Vagina (tissue), 2 donors: ENCODE measurements at places on chromosomes 12 and 14. TPM values are rescaled to one million over a fixed set of nuclear protein-coding genes. Genes with fewer than 3 reads are reported as not detected.
A peak's percentile ranks its signal among the peaks of the same experiment; 100 is the strongest.

The STON2 gene
- total RNA-seq: 39.8 TPM

GRCh38 chr14:50871914-50872732 is at the start of gene ABHD12B:
Gene ABHD12B, plus strand, starts transcription at chr14:50872053. Its CDS starts 122 bp downstream, at chr14:50872175.
- no peak for DNase-seq
- H3K4me3 ChIP-seq: no peak within 1 kb of the TSS
- H3K36me3 ChIP-seq: no peaks in the 10 kb centered on the region
- H3K4me1 ChIP-seq: no peaks in the 10 kb centered on the region
- no peak within 1 kb of the TSS for H3K27ac ChIP-seq
- H3K27me3 ChIP-seq: no peaks in the 10 kb centered on the region

GRCh38 chr12:13282861-13283260 is 86.3 kb downstream of the EMP1 start:
- H3K4me1 ChIP-seq: no peaks in the 10 kb centered on the region
- DNase-seq: no peak
- H3K4me3 ChIP-seq: no peak overlapping the region

The INHBC gene
- not detected for total RNA-seq

- peak overlapping the region; percentile 68 for H3K4me3 ChIP-seq
- H3K36me3 ChIP-seq: no peaks in the 10 kb centered on the region
- H3K27me3 ChIP-seq: no peaks in the 10 kb centered on the region
- H3K27ac ChIP-seq: peak overlapping the region; percentile 84
- DNase-seq: no peak
These were observed 1.1 kb downstream of the MLXIP start for GRCh38 chr12:122079532-122080081.

GRCh38 chr12:27083861-27084394 is 1.6 kb upstream of the C12orf71 start:
- no peak overlapping the region for H3K27ac ChIP-seq
- H3K4me3 ChIP-seq: no peak overlapping the region
- no peaks in the 10 kb centered on the region for H3K36me3 ChIP-seq
- H3K4me1 ChIP-seq: peaks cover 10% of the 10 kb centered on the region
- H3K27me3 ChIP-seq: no peaks in the 10 kb centered on the region

DNA sequence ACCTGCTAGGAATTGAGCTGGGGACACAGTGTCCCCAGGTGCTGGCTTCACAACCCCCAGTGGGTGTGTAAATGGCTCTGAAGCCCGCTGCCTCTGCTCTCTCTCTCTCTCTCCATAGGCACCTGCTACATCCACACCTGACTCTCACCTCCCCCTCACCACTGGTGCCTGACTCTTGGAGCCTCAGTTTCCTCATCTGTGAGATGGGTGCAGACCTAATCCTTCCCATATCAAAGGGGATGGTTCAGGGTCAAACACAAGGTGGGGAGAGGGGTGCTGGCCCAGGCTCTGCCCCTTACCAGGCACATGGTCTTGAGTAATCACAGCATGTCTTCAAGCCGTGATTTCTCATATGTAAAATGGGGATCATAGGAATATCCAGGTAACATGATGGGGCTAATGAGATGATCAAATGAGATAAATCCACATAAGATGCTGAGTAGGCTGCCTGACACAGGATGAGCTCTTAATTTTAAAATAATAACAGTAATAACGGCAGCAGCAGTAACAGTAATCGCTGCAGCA is 37.6 kb downstream of the TESC start:
- no peak for DNase-seq
- H3K27ac ChIP-seq: no peak overlapping the region
- no peaks in the 10 kb centered on the region for H3K27me3 ChIP-seq
- H3K4me3 ChIP-seq: no peak overlapping the region
- no peaks in the 10 kb centered on the region for H3K4me1 ChIP-seq

The PEBP1 gene
- total RNA-seq: 167 TPM

DNA sequence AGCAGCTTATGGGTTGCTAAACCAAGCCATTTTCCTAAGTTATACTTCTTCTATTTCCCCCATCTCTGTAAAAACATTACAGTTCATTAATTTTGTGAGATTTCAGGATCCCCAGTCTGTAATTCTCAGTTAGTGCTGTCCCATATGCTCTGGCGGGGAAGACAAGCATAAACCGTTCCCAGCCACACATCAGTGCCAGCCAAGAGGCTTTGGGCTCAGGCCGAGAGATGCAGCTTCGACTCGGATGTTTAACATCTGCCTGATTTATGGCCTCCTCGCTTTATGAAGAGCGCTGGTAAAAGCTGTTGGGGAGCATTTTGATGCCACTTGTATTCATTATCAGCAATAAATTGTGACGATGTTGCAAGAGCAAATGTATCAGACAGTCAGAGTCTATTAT is 349.1 kb upstream of the CCDC196 start:
- no peaks in the 10 kb centered on the region for H3K27me3 ChIP-seq
- DNase-seq: no peak
- no peak overlapping the region for H3K4me3 ChIP-seq
- no peaks in the 10 kb centered on the region for H3K36me3 ChIP-seq
- H3K27ac ChIP-seq: no peak overlapping the region
